Posterior vena cava (tissue), 2 donors: ENCODE measurements at places on chromosomes 7 and 10.

- peak; percentile 15 for DNase-seq
These were observed 111.8 kb downstream of the OAT start for GRCh38 chr10:124306922-124307371.

GRCh38 chr7:143345428-143345900 lies 17.0 kb downstream of the FAM131B start:
- DNase-seq = no peak

- no peak for DNase-seq
These were observed 380.7 kb downstream of the REEP3 start for GRCh38 chr10:63901881-63902280.

DNA sequence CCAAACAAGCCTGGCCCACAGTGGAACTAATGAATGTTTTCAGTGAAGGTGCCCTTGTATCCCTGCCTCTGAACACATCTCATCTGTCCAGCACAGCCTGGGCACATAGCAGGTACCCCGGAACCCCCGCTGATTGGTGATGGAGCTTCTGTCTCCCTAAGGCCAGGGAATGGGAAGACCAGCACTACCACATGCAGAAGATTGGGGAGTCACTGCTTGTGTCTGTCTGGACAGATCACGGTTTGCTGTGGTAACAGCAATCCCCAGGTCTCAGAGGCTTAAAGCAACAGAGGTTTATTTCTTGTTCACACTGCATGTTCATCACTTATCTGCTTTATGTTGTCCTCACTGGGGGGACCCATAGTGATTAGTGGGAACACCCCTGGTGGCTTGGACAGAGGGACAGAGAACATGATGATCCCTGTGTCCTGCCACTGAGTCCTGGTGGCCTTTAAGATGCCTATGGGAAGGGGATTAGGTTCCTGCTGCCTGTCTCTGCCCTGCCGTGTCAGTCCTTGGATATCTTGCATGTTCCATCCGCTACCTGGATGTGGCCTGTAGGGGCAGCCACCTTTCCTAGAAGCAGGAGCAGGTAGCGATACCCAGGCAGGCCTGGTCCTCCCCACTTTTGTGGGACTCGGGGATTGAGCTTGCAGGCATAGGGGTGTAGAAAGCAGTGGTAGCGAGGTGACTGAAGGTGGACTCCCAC lies 3.6 kb downstream of the TSPAN14 start:
- no peak for DNase-seq

DNA sequence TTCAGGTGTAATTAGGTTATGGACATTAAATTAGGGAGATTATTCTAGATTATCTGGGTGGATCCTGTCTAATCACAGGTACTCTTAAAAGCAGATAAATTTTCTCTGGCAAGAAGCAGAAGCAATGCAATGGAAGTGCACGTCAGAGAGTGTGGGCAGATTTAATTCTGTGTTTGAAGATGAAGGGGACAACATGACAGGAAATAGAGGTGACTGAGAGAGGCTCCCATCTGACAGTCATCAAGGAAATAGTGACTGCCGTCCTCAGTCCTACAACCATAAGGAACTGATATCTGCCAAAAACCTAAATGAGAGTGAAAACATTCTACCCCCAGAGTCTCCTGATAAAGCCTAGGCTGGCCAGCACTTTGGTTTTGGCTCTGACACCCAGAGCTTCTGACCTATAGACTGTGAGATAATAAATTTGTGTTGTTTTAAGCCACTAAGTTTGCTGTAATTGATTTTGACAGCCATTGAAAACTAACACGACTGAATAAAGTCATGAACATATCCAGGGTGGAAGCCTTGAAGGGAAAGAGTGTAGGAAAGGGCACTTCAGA lies 30.5 kb upstream of the DDX50 start:
- DNase-seq = no peak

DNA sequence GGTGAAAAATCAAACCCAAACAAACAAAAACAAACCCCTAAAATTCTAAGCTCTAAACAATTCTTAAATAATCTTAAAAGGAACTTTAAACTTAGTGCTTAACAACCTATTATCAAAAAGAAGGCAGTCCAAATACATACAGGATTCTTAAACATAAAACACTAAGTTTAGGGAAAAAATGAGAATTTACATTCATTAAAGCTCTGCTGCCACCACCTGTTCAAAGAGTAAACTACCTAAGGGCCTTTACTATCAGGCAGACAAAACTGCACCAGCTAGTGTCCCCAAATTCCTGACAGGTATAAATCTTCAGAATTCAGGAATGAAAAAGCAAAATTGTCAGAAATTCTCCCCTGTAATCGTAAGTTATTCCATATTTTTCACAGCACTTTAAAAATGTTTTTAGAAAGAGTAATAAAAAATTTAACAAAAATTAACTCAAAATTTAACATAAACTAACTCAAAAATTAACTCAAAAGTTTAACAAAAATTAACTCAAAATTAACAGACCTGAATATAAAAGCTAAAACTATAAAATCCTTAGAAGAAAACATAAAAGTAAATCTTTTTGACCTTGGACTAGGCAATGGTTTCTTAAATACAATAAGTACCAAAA lies 55.1 kb downstream of the PDZD8 start:
- DNase-seq = no peak
